ENCODE measurements at places on chromosomes 12 and 14. TPM values are rescaled to one million over a fixed set of nuclear protein-coding genes. Genes with fewer than 3 reads are reported as not detected.
A peak's percentile ranks its signal among the peaks of the same experiment; 100 is the strongest.

The CLEC6A gene
- total RNA-seq, result not detected

The KCNC2 gene
- not detected for total RNA-seq

The NXPH4 gene
- total RNA-seq, result 0.39 TPM

The ATXN2 gene
- total RNA-seq, result 56.8 TPM

The VRTN gene
- total RNA-seq, result not detected

The ACSM4 gene
- not detected for total RNA-seq

The KRT75 gene
- not detected for total RNA-seq

The TMX1 gene
- 9.9 TPM for total RNA-seq

The FZD10 gene
- total RNA-seq, result 0.06 TPM

The PAPLN gene
- total RNA-seq, result 6.1 TPM

- DNase-seq, result no peak
Measured at GRCh38 chr12:121657305-121658008, 12.0 kb downstream of the MORN3 start.

GRCh38 chr12:58301730-58302122, 360.4 kb downstream of the ATP23 start:
- DNase-seq, result no peak

DNA sequence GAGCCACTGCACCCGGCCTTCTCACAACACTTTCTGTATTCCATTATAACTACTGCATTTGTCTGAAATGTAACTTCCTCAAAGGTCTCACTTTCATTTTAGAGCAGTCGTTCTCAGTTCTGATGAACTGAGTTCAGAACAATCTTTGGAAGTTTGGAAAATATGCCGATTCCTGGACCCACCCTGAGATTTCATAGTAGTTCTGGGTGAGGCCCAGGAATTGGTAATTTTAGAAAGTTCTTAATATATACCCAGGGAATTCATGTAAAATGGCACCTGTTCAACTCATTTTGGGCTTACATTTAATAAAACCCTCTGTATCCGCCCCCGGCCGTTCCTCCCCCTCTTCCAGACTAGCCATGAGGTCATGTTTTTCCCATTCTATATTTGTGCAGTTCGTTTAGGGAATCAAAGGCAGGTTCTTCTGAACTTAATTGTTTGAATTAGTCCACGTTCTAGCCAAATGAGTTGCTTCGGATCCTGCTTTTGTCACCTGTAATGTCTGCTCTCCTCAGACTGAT, 5.9 kb downstream of the GSG1 start:
- peak; percentile 60 for DNase-seq

GRCh38 chr14:100386846-100387245, 63.7 kb downstream of the SLC25A47 start:
- DNase-seq, result no peak

GRCh38 chr12:32205731-32206130, 99.1 kb downstream of the BICD1 start:
- no peak for DNase-seq

GRCh38 chr14:100058777-100059437, 6.3 kb upstream of the EVL start:
- no peak for DNase-seq

DNA sequence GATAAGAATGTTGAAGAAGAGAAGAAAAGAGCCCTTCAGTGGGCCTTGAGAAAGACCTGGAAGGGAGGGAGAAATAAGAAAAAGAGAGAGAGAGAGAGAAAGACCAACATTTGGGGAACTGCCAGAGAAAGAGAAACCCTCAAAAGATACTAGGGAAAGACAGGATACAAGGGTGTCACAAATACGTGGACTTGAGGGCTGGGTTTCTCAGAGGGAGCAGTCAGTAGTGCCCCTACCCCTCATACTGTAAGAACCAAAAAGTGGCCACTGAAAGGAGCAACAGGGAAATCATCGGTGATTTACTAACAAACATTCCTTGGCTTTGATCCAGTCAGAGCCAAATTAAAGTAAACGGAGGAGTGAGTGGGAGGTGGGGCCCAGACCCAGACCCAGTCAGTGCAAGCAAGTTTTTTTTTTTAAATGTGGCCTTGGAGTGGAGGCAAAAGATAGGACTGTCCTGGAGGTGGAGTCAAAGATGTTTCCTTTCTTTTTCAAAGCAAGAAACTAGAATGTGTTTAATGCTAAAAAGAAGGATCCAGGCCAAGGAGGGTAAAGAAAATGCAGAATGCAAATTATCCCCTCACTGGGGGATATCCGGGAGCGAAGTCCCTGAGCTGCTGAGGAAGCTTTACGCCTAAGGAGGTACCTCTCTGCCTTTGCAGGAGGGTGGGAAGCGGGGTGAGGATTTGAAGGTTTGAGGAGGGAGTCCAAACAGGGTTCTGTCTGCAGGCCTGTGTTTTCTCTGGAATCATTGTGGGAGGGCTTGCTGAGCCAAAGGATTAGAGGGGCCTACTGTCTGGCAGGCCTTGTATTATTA, 143.5 kb upstream of the AMIGO2 start:
- DNase-seq, result no peak

GRCh38 chr12:121446750-121447149, 46.8 kb downstream of the RNF34 start:
- DNase-seq, result no peak

DNA sequence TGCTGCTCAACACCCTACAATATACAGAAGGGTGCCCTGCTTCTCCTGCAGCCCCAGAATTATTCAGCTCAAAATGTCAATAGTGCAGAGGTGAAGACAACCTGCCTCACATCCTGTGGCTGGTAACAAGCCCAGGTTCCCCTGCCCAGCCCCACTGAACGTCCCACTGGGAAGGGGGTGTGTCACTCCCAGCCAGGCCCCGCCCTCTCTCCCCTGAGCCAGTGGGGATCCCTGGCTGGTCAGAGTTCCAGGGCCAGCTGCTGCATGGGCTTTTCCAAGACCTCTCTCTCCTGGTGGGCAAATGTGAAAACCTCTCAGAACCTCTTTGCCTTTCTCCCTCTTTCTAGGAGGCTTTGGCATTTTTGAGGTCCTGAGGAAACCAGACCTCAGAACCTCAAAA, 13.7 kb upstream of the LHX5 start:
- no peak for DNase-seq

- peak; percentile 48 for DNase-seq
Measured at GRCh38 chr12:14239350-14239934, 126.0 kb upstream of the ATF7IP start.
